ENCODE measurements at places on chromosomes 11 and 22. TPM values are rescaled to one million over a fixed set of nuclear protein-coding genes. Genes with fewer than 3 reads are reported as not detected.

DNA sequence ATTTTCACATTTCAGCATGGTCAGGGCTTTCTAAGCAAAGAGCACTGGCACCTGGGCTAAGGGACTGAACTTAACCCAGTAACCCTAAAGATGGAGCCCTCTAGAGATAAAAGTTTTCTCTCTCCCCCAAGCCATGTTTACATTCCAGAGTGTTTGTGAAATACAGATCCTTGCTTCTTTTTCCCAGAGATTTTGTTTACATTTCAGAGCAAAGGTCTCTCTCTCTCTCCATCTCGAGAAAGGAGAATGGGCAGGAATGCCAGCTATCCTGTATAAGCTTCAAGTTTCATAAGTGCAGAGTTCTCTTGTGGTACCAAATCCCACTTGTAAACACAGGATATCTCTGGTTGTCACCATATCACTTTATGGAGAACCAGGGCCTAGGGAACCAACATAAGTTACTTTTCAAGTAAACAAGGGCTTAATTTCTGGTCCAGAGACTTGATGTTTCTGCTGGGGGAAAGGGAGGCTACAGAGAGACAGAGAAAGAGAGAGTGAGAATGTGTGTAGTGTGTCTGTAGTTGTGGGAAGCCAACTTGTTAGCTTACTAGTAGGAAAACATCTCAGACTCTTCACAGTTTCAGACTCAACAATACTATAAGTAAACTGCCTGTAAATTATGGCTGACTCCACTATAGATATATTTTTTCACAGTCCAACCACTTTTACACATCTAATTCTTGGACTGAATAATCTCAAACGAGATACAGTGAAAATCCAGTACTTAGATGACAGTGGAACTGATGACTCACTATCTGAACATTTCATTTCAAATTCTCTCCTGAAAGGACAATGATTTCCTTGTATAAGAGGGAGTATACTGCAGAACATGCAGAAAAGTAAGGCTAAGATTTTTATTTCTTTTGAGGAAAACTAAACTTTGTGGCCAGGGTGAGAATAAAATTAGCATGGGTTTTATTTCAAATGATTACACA lies 76.2 kb downstream of the ARHGAP32 start:
- no peaks in the 10 kb centered on the region for H3K4me1 ChIP-seq
- no peaks in the 10 kb centered on the region for H3K36me3 ChIP-seq

DNA sequence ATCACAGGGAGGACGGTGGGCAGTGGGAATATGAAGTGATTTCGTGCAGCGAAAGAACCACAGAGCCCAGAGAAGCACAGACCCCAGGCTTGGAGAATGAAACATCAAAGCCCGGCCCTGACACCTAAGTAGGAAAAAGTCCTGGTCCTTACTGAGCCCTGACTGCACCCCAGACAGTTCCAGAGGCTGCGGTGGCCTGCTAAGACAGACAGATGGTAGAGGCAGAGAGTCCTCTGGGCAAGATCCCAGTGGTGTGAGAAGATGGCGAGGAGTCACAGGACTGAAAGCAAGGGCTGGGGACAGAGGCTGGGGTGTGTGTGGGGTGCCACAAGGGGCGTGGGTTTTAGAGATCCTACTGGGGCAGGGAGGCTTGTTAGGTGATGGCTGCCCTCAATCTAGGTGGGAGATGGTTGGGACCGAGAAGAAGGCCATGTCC lies 3.7 kb downstream of the CBX6 start:
- no peak overlapping the region for H3K27ac ChIP-seq
- H3K36me3 ChIP-seq = peaks cover 5% of the 10 kb centered on the region
- no peak overlapping the region for H3K4me3 ChIP-seq
- H3K27me3 ChIP-seq = no peaks in the 10 kb centered on the region
- no peak for DNase-seq

DNA sequence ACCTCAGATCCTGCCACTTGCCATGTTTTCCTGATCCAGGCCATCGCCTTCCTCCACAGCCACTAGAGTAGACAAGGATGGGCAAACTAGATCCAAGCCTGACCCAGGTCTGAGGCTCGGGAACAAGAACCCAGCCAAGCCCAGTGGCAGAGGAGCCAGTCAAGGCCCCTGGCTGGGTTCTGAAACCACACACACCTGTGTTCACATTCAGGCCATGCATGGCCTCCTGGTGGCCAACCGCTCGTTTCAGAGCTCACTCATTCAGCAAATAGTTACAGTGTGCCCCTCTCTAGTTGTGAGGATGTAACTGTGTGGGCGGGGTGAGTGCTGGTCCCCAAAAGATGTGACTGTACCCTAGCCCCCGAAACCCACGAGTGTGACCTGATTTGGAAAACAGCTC lies 337.6 kb downstream of the CTTN start:
- no peaks in the 10 kb centered on the region for H3K4me1 ChIP-seq
- peak; percentile 26 for DNase-seq
- no peaks in the 10 kb centered on the region for H3K27me3 ChIP-seq
- H3K4me3 ChIP-seq = no peak overlapping the region
- H3K27ac ChIP-seq = no peak overlapping the region

DNA sequence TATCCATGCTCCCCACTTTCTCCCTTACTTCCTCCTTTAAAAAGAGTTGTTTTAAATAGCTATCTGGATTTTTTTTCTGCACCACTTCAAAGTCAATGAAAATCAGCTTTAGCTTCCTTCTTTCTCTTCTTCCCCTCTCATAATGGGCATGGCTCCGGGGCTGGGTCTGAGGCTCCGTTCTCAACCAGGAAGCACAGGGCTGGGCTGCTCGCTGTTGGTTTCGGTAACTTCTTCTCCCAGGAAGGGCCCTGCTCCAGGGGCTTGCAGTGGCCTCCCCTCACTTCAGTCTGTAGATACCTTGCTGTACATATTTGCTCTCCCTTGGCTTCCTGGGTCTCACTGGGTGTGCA lies 23.8 kb downstream of the MICAL2 start:
- H3K27ac ChIP-seq = no peak overlapping the region
- H3K4me1 ChIP-seq = peaks cover 15% of the 10 kb centered on the region
- no peaks in the 10 kb centered on the region for H3K27me3 ChIP-seq
- H3K4me3 ChIP-seq = no peak overlapping the region
- DNase-seq = no peak

GRCh38 chr11:30991802-30992512 lies 377.6 kb downstream of the DCDC1 start:
- H3K36me3 ChIP-seq = no peaks in the 10 kb centered on the region
- no peak overlapping the region for H3K27ac ChIP-seq
- no peaks in the 10 kb centered on the region for H3K27me3 ChIP-seq
- no peak for DNase-seq
- no peaks in the 10 kb centered on the region for H3K4me1 ChIP-seq
- H3K4me3 ChIP-seq = no peak overlapping the region

DNA sequence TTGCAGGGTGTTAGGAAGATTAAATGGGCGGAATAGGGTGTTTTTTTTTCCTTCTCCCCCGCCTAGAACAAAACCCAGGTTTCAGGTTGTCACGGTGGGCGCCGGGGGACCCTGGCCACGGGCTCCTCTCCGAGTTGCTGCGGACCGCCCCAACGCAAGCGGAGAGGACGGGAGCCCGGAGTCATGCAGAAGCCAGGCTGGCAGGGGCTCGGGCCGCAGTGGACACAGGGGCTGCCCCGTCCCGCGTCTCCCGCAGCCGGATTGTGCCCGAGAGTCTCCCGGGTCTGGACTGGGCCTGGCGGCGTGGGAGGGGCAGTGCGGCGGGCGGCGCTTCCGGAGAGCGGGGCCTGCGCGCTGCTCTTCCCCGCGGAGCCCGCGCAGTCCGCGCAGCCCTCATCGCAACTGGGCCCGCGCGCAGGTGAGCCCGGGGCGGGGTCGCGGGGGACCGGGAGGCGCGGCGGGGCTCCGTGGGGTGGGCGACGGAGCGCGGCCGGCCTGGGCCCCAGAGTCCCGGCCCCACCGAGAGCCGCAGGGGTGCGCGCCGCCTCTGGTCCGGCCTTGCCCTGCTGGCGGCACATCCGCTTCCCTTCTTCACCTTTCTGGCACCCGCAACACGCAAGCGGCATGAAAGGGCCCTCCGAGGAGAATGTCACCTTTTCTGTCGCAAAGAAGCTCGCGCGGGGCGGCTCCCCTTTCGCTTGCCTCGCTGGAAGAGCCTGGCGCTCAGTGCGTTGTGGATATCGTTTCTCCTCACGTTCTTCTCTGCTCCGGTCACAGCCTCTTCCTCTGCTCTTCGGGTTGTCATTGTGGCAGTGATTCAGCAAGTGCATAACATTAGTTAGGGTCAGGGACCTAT lies at the start of gene TIRAP:
Gene TIRAP, plus strand, starts transcription at position 358 of the 856 bp plus-strand sequence. CDS start 7,802 bp downstream, outside the sequence.
- H3K4me1 ChIP-seq = peaks cover 40% of the 10 kb centered on the region
- peak; percentile 74 for DNase-seq
- no peaks in the 10 kb centered on the region for H3K36me3 ChIP-seq
- peak within 1 kb of the TSS; percentile 88 for H3K4me3 ChIP-seq

GRCh38 chr11:73193251-73194033 lies 24.6 kb upstream of the P2RY2 start:
- H3K4me3 ChIP-seq = no peak overlapping the region
- no peaks in the 10 kb centered on the region for H3K4me1 ChIP-seq
- no peaks in the 10 kb centered on the region for H3K27me3 ChIP-seq
- no peaks in the 10 kb centered on the region for H3K36me3 ChIP-seq

- H3K4me3 ChIP-seq = no peak overlapping the region
- H3K4me1 ChIP-seq = no peaks in the 10 kb centered on the region
Observed at GRCh38 chr11:133318221-133318620, 214.1 kb downstream of the OPCML start.

GRCh38 chr11:19962801-19963175 lies 197.5 kb downstream of the DBX1 start:
- H3K36me3 ChIP-seq = no peaks in the 10 kb centered on the region
- H3K4me3 ChIP-seq = no peak overlapping the region
- DNase-seq = no peak
- H3K4me1 ChIP-seq = peaks cover 6% of the 10 kb centered on the region
- no peaks in the 10 kb centered on the region for H3K27me3 ChIP-seq
- H3K27ac ChIP-seq = no peak overlapping the region

Gene MFRP
- not detected for total RNA-seq

Gene PRDX5
- 126 TPM for total RNA-seq

Gene OR5A1
- total RNA-seq = not detected

Gene RCOR2
- 0.11 TPM for total RNA-seq

Gene TCF20
- total RNA-seq = 68.2 TPM

Gene SH3BP1
- total RNA-seq = 93.1 TPM

Gene APOL5
- not detected for total RNA-seq

Gene EFCAB6
- total RNA-seq = 0.64 TPM

Gene MS4A10
- total RNA-seq = not detected
